ENCODE measurements at places on chromosomes 5 and 9.

GRCh38 chr9:83956086-83956435 is 24.0 kb downstream of the HNRNPK start:
- peak; percentile 16 for DNase-seq

- DNase-seq, result no peak
Measured at GRCh38 chr9:129316281-129317030, 138.4 kb upstream of the IER5L start.

DNA sequence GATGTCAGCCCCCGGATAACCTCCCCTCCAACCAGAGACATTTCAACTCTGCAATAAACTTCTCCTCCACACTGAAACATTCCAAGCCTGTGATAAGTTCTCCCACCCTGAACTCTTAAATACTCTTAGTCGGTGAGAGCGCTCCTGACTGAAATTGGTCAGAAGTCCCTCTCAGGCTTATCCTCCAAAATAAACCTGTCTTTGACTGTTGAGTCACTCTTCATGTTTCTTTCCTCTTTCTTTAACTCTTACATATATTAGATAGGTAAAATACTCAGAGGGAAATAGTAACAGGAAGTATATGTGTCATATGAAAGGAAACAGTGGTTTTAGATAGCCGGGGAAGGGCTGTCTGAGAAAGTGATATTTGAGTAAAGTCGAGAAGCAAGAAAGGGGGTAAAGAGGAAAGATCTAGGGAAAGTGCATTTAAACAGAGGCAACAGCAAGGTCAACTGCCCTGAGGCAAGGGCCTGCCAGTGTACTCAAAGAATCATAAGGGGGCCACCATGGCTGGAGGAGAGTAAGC is 11.0 kb upstream of the FAM81B start:
- DNase-seq, result no peak

- DNase-seq, result no peak
Measured at GRCh38 chr5:149840226-149840825, 104.3 kb downstream of the PDE6A start.

DNA sequence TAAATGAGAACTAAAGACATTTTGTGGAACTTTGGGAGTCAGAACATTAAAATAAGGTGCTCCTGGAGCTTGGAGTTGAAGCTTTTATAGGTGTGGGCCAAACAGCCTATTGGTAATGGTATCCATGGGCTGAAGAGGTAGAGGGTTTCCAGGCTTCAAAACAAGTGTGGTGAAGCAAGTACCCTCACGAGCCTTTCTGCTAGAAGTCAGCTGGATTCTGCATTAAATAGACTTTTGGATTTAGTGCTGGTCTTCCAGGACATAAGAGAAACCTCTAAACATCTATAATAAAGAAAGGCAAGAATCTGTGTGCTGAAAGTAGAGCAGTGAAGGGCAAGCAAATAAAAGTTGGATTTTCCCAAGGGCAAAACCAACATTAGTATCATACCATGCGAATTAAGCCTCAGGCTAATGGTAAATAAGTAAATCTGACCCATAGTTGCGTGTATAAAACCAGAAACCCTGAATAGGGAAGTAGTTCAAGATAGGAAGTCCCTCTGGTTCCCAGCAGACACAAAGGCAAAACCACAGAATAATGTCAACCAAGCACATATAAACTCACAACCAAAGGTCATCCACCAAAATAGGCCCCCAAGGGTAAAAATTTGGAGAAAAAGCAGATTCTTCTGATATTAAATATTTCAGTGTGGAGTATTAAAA is 306.3 kb downstream of the TLE4 start:
- DNase-seq, result no peak

- no peak for DNase-seq
Measured at GRCh38 chr5:97142521-97143254, at the start of gene LIX1. Gene LIX1 (minus strand): TSS chr5:97142611. CDS start chr5:97142576, 35 bp downstream.

GRCh38 chr9:124483481-124483880 is 23.7 kb downstream of the NR5A1 start:
- DNase-seq, result no peak

DNA sequence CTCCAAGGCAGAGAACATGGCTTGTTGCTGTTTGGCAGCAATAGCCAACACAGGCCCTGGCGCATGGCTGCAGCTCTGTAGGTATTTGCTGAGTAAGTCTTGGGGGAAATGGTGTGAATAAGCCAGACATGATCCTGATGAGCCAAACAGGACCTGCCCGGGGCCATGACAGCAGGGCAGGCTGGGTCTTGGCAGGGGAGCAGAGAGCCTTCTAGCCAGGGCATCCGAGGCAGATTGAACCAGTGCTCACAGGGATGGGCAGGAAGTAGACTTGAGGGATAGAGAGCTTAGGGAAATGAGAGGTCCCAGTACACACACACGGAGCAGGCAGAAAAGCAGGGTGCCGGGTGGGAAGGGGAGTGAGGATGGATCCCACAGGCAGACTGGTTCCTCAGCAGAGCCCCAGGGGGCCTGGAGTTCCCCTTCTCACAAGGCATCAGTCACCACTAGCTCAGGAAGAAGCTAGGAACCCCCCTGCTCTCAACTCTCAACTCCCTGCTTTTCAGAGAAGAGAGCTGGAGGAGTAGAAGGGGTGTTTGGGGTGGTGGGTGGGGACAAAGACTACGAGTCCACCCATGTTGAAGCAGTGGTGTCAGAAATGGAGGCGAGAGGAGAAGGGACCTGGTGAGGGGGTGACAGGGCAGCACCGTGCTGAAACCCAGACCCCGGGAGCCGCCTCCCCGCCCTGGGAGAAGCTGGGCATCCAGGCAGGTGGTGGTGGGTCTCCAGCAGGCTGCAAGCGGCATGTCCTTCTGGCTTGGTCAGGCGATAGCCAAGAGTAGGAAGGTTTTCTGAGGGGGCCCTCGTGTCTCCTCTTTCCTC is 111.1 kb downstream of the RGS3 start:
- DNase-seq, result no peak

DNA sequence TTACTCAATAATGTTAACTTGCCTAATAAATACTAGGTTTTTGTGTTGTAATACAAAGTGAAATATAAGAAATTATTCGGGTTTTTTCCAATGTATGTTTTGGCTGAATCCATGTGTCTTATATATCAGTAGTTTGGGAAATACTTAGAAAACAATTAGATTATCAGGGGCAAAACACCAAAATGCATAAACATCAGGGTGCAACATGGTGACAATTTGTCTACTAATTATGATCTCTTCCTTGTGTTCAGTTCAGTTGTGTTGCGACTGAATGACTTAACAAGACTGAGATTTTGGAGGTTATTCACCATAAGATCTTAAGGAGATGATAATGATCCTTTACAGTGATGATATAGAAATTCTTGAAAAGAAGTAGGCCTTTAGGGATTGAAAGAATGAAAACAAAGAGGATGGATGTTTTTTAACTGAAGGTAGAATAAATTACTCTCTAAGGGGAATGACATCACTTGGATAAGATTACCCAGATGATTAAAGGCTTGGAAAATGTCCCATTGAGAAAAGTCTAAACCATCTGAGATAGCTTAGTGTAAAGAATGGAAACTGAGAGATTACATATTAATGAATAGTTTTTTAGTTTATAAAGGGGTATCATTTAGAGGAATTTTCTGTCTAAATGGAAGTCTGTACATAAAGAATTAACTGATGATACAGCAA is 415.8 kb downstream of the SPATA31D1 start:
- no peak for DNase-seq

GRCh38 chr5:142627383-142628217 is 58.3 kb downstream of the FGF1 start:
- DNase-seq, result no peak

GRCh38 chr5:139811274-139811607 is 15.6 kb downstream of the PSD2 start:
- no peak for DNase-seq

DNA sequence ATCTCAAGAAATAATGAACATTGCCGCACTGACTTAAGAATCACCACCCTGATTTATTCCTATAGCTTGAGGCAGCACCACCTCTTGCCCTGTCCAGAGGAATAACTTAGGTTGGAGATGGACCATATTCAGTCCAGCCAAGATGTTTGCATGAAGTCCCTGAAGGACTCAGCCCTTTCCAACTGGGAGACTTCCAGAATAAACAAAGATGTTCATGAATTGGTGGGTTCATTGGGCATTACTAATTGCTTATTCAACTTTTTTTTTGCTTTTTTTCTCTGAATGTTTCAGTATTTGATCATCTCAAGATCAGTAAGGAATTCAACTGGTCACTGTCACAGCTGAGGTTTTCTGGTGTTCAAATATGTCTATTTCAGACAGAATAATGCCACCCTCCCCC is 470.6 kb downstream of the CCDC171 start:
- no peak for DNase-seq

DNA sequence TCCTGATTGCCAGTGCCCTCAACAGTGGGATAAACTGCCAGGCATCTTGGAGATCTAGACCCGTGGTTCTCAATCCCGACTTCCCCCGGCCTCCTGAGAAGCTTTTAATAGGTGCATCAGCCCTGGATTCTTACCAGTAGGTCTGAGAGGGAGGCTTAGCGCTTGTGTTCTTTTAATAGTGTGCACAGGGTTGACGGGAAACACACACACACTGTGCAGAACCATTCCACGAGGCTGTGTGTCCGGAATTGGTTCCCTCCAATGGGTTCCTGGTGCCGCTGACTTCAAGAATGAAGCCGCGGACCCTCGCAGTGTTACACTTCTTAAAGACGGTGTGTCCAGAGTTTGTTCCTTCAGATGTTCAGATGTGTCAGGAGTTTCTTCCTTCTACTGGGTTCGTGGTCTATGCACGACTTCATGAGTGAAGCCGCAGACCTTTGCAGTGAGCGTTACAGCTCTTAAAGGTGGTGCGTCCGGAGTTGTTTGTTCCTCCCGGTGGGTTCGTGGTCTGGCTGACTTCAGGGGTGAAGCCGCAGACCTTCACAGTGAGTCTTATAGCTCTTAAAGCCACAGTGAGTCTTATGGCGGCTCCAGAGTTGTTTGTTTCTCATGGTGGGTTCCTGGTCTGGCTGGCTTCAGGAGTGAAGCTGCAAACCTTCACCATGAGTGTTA is 46.6 kb upstream of the PRSS3 start:
- DNase-seq, result peak; percentile 38

DNA sequence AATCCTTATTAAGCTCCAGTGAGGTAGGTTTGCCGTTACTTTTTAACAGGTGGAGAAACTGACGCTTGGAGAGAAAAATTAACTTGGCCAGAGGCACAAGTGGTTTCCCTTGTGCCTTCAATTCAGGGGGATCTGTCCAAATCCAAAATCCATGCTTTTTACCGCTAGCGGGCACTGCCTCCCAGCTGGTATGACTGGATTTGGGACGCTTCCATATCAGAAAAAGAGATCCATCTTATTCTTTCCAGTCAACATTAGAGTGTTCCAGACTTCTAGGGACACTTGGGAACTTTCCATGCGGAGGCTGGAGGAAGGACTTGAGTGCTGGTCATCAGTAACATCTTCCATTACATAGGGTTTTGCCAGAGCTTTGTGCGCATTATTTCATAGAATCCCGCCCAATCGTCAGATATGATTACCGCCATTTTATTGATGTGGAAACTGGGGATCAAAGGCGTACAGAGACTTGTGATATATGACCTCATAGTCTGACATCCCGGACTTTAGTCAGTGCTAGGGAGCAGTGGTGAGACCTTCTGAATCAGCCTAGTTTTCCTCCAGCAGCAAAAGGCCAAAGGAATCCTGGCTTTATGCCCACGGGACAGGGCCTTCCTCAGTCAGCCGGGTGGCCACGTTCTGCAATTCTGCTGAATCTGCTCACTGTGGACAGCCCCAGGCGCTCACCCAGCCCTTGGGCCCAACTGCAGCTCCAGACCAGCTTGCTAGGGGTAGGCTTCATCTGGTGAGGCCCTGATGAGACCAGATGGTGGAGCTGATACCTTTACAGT is 1.1 kb upstream of the GNPDA1 start:
- DNase-seq, result no peak

- DNase-seq, result no peak
Measured at GRCh38 chr9:78210841-78211301, 25.0 kb upstream of the CEP78 start.

DNA sequence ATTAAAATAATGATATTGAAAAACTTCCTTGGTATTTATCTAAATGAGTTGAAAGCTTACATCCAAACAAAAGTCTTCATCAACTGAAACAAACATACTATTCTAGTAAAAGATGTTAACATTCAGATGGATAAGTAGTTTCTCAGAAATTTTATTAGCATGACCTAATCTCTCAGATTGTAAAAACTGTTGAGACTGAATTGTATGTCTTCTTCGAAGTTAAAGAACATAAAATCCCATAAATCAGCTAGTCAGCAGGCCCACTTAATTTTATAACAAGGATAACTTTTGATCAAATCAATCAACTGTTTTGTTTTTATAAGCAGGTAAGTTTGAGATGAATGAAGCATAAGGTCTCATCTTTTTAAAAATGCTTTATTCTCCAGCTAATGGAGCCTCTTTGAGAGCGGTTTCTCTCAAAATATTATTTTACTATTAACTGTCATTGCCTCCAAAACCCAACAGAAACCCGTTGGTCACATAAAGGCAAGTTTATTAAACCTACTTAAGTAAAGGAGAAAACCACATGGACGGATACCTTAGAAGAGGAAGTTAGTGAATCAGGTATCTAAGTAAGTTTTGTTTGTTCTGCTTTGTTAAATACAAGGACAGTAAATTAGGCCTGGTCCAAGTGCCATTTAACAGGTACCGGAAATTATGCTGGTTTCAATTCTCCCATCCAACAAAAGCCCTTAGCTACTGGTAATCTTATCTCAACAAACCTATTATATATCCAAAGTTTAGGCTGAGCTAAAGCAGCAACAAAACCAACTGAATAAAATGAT is 457.0 kb downstream of the PDE4D start:
- no peak for DNase-seq

DNA sequence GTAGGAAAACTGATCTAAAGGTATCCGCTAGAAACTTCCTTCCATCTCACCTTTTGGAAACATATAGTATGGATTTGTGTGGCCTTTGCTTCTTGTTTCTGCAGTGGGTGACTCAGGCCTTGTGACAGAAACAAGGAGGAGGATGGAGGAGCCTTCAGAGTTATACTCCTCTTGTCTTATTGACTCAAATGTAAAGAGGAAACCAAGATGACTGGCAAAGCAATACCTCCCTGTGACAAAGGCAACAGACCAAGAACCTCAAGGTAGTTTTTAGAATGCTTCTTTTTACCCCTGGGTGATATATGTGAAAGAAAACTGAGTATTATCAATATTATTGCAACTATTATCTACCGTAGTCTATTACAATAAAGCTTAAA is 123.3 kb upstream of the SLIT3 start:
- DNase-seq, result no peak

DNA sequence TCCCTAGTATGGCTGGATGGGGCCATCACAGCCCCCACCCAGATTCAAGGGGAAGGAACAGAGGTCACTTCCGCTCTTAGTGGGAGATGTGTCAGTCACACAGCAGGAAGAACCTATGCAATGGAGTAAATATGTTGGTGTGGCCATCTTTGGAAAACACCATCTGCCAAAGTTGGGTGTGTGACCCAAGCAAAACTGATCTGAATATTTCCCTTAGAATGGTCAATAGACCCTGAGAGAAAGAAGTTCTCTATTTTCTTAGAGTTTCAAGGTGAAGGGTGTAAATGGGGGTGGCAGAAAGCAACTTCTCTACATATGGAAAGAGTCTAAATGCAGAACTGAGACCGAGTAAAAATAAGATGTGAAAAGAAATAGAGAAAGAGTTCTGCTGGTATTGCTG is 212.7 kb downstream of the ESM1 start:
- DNase-seq, result no peak
